ENCODE measurements at places on chromosomes 2 and 18.

- no peak for DNase-seq
Measured at GRCh38 chr18:39942702-39943101, 2012.3 kb upstream of the PIK3C3 start.

DNA sequence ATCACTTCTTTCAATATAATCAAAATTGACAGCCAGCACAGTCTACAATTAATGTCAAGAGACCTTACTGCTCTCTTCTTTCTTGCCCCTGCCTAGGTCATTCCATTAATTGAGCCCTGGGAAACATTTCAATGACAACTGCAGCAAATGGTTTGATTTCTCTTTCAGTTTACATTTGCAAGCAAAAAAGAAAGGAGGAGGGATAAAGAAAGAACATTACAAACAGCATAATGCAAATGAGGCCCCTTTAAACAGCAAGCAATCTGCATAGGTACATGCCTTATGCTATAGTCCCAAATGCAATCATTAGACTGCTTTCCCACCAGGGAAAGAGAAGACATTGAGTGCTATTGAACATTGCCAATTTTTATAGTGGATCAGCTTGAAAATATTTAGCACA lies 655.0 kb upstream of the CDH2 start:
- DNase-seq, result no peak

GRCh38 chr2:64267699-64268098 lies 123.5 kb upstream of the PELI1 start:
- DNase-seq, result no peak

GRCh38 chr2:235583144-235583543 lies 89.3 kb downstream of the AGAP1 start:
- DNase-seq, result no peak

DNA sequence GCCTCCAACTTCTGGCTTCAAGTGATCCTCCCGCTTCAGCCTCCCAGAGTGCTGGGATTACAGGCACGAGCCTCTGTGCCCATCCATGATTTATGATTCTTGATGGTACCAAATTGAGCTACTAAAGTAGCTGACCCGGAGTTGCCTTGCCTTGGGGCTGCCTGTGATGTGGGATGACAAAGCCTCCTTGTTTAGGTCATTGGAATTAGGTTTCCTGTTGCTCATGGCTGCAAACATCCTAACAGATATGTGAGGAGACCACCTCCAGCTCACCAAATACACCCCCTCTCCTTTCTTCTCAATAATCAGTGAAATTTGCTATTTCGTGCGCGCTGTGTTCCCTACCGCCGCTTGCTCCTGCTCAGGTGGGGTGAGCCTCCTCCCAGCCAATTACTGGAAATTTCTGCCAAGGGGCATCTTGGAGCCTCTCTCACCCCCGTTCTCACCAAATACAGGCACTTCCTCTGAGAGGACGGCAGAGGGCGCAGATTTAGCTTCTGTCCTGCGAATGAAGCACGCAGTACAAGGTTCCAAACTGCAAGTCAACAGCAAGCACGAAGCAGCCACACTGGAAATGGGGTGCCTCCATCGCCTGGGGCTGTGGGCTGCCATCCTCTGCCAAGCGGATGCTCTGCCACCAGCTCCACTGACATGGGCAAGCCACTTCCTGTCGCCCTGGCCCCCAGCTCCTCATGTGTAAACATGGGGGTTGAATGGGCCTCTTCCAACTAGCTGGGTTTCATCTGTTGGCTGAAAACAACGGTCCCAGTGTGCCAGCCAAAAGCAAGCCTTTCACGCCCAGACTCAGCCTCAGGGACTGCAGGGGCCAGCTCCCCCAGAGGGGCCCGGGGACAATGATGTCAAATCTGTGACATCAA lies 71.7 kb downstream of the NCAPH start:
- peak; percentile 90 for DNase-seq

DNA sequence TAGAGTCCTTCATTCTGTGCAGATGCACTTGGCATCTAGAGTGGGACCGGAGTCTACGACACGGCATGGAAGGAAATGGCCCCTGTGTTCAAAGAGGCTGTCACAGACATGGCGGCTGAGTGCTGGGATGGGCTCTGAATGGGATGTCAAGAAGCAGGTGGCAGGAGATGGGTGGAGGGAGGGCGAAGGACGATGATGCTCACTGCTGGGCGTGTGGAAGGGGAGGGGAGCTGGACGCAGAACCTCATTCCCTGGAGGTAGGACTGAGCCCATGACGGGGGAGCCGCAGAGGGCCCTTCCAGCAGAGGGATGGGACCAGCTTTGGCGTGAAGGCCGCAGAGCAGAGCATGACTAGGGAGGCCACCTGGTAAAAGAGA lies 18.8 kb upstream of the ALPI start:
- no peak for DNase-seq

GRCh38 chr2:211823886-211824479 lies 714.6 kb downstream of the ERBB4 start:
- DNase-seq, result no peak

GRCh38 chr2:134839649-134840048 lies 1.2 kb downstream of the ACMSD start:
- DNase-seq, result no peak

DNA sequence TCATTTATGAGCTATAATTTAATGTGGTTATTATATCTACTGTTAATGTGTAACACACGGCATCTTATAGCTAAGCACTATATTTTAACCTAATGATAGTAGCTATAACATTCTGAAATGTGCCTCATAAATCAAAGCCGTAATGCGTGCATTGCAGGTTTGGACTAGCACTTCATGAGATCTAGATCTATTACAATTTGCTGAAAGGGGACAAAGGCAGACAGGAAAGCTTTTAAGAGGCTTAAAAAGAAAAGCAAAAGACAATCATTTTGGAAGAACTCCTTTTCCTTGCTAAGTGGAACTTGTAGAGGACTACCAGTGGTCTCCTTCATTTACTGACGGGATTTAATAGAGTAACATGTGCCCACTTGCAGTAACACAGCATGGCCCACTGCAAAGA lies 213.1 kb downstream of the NBAS start:
- no peak for DNase-seq

DNA sequence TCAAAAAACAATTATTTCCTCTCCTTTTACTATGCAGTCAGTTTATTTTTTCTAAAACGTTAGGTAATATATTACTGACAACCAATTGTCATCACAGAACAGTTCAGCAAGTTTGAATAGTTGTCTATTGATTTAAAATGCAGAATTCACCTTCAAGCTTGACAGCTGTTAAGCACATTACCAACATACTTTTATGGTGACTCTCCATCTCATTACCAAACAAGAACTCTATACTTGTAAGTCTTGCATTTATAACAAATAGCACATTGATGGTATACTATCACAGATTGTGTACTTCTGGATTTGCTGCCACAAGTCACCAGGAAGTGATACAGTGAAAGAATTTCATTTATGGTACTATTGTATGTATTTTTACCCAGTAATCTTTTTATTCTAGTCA lies 99.4 kb upstream of the PPP1CB start:
- DNase-seq, result peak; percentile 76

- peak; percentile 50 for DNase-seq
Measured at GRCh38 chr2:10057231-10058107, 14.1 kb downstream of the KLF11 start.

- no peak for DNase-seq
Measured at GRCh38 chr2:128435576-128436478, 117.2 kb upstream of the HS6ST1 start.

- DNase-seq, result peak; percentile 29
Measured at GRCh38 chr2:79876430-79876829, 363.6 kb downstream of the CTNNA2 start.

- no peak for DNase-seq
Measured at GRCh38 chr2:206535260-206535986, 92.1 kb downstream of the ADAM23 start.

- DNase-seq, result no peak
Measured at GRCh38 chr2:129301431-129301913, 678.0 kb upstream of the RAB6C start.

DNA sequence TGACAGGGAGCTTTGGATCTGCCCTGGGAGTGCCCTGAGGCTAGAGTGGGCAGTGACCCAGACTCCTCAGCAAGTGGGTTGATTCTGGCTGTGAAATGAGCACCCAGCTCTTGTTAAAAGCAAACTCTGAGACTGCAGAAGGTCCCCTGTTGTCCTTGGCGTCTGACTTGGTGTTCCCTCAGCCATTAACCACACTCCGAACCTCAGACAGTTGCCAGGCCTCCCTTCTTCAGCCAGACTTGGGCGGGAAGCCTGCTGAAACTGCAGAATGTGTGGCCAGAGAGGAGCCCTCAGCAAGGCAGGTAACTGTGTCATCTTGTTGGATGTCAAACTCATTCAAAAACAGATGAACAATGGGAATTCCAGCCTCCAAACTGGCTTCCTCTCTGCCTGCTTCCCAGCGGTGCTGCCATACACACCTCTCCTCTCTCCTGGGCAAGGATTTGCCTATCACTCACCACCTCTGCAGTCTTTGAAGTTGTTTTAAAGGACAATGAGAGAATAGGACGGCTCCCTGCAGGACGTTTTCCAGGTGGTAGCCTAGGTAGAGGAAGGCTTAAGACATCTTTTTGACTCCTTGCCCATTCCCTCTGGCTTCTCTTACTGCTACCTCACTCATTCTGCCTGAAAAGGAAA lies 38.9 kb upstream of the B3GNT2 start:
- DNase-seq, result no peak

- DNase-seq, result no peak
Measured at GRCh38 chr2:32427672-32428610, 71.1 kb downstream of the BIRC6 start.

DNA sequence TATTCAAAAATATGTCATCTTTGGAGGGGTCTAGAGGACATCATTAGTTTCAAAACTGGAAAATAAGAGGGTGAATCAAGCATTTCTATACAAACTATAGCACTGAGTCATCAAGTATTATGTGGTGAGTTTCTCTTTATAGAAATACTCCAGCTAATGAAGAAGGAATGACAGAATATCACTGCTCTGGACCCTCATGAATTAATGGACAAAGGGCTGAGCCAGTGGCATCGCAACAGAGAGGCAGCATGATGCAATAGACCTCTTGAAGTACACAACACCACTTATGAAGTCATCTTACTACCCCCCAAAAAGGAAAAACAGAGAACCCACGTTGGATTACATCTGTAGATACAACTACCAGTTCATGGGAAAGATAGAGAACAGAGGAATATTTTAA lies 27.4 kb upstream of the EIF2AK3 start:
- DNase-seq, result no peak

All from foreskin melanocyte (primary cell).